ENCODE measurements at places on chromosomes 5 and 9.
A peak's percentile ranks its signal among the peaks of the same experiment; 100 is the strongest.

- peak; percentile 48 for DNase-seq
Measured at GRCh38 chr5:153147891-153148623, 342.4 kb upstream of the GRIA1 start.

DNA sequence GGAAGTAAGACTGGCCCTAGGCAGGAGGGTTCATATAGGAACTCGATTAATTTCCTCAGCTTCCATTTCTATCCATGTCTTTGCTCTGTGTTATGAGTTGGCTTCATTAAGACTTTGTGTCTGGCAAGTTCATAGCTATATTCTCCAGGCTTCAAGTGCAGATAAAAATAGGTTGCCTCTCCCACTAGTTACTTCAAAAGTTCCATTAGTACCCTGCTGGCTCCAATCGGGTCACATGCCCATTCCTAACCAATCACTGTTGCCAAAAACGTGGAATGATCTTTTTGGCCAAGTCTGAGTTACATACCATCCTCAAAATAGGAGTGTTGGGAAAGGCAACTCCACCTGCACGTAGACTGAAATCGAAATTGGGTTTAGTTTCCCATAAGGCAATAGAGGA lies 13.8 kb upstream of the SPATA31D1 start:
- DNase-seq: no peak

DNA sequence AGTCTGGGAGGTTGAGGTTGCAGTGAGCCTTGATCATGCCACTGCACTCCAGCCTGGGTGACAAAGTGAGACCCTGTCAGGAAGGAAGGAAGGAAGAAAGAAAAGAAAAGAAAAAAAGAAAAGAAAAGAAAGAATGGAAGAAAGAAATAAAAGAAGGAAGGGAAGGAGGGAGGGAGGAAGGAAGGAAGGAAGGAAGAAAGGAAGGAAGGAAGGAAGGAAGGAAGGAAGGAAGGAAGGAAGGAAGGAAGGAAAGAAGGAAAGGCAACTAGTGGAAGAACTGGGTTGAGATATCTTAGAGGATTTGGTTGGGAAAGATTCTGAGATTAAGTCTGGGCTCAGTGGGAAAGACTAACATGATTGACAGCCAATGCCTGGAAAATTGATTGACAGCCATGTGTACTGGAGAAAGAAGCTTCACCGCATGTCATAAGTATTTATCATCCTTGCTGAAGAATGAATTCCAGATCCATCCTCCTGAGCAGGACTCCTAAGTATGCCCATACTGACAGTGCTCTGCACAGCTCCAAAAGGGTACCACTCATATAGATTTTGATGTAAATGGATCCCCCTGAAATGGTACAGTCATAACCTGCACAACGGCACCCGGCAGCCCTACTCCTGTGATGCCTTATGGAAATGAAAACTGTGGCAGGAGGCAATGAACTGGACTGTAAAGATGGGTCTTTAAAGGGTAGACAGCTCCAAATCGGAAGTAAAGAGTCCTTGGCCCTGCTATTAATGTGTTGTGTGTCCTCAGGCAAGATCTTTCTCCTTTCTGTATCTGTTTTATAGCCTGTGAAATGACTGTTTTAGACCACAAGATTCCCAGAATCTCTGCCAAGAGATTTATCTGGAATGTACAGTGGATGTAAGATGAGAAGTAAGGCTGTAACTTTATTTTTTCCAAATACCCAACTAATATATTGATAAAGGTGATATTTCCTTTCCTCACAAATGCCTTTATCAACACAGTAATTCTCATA lies 16.9 kb upstream of the ADRA1B start:
- DNase-seq: no peak

- DNase-seq: no peak
Measured at GRCh38 chr9:81579381-81579780, 110.0 kb downstream of the TLE1 start.

DNA sequence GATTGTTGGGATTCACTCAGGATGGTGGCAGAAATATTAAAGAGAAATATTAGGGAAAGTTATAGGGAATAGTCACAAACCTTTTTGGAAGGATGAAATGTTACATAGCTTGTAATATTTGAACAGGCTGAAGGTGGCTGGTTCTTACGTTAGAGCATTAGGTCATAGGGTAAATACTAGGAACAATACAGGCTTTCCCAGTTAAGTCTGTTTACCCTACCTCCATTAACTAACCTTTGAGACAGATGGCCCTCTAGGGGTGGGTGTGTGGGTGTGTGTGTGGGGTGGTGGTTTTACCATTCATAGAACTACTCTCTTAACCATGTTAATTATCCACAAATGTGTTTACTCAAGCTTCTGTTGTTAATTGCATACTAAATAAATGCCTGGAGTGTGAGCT lies 94.3 kb upstream of the STK32A start:
- no peak for DNase-seq

DNA sequence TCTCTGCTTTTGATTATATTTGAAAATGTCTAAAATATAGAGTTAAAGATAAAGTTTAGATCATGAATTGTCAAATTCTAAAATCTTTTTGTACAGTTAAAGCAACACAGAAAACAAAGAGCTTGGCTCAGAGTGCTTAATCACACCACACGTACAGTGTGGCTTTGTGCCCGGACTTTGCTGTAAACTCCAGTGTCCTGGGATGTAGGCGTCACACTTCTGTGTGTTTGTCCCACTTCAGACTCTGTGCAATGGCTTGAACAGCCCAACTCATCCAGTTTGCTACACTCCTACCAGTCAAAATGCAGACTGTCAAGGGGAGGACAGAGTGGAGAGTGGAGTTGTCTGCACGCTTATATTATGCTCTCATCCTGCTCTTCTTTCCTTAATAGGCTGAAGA lies 45.3 kb downstream of the SMARCA2 start:
- DNase-seq: no peak

GRCh38 chr5:31029925-31030324 lies 163.6 kb upstream of the CDH6 start:
- DNase-seq: no peak

DNA sequence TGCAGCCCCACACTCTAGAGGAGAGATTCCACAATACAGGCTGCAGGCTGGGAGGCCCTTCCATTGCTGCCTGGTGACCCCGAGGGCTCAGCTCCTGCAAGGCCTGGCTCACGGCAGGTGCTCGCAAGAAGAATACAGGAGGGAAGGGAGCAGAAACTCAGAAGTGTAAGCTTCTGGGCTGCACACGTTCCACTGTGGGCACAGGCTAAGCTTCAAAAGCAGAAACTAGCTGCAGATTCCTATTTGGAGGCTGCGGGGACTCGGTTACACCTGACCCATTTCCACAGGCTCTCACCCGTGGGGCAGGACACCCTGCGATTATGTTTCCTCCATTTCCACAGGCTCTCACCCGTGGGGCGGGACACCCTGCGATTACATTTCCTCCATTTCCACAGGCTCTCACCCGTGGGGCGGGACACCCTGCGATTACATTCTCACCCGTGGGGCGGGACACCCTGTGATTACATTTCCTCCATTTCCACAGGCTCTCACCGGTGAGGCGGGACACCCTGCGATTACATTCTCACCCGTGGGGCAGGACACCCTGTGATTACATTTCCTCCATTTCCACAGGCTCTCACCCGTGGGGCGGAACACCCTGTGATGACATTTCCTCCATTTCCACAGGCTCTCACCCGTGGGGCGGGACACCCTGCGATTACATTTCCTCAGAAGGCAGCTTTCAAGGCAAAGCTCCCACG lies 10.3 kb downstream of the LPCAT1 start:
- DNase-seq: peak; percentile 1

- no peak for DNase-seq
Measured at GRCh38 chr5:59615272-59615671, 278.3 kb downstream of the PDE4D start.

- DNase-seq: no peak
Measured at GRCh38 chr9:83066771-83067170, 3.8 kb upstream of the RASEF start.

- DNase-seq: no peak
Measured at GRCh38 chr5:45110399-45110798, 301.7 kb downstream of the MRPS30 start.

GRCh38 chr9:93665128-93665636 lies 88.8 kb downstream of the PHF2 start:
- no peak for DNase-seq

- no peak for DNase-seq
Measured at GRCh38 chr5:140632366-140633020, 482 bp downstream of the CD14 start.

DNA sequence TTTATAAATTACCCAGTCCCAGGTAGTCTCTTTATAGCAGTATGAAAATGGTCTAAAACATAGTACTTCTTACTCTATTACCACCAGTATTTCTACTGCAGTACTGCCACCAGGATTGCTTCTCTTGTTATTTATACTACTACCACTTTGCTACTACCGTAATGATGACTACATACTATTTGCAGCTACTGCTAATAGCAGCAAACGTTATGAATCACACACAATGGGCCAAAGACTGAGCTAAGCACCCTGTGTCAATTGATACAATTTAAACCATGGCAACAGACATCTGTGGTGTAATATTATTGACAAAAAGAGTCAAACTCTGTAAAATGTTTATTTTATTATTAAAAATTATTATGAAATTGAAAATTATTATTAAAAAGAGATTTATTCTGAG lies 15.3 kb upstream of the KIF12 start:
- DNase-seq: no peak

- no peak for DNase-seq
Measured at GRCh38 chr5:124883681-124884080, 137.2 kb upstream of the ZNF608 start.

- DNase-seq: no peak
Measured at GRCh38 chr9:12843735-12844134, 68.9 kb downstream of the LURAP1L start.

DNA sequence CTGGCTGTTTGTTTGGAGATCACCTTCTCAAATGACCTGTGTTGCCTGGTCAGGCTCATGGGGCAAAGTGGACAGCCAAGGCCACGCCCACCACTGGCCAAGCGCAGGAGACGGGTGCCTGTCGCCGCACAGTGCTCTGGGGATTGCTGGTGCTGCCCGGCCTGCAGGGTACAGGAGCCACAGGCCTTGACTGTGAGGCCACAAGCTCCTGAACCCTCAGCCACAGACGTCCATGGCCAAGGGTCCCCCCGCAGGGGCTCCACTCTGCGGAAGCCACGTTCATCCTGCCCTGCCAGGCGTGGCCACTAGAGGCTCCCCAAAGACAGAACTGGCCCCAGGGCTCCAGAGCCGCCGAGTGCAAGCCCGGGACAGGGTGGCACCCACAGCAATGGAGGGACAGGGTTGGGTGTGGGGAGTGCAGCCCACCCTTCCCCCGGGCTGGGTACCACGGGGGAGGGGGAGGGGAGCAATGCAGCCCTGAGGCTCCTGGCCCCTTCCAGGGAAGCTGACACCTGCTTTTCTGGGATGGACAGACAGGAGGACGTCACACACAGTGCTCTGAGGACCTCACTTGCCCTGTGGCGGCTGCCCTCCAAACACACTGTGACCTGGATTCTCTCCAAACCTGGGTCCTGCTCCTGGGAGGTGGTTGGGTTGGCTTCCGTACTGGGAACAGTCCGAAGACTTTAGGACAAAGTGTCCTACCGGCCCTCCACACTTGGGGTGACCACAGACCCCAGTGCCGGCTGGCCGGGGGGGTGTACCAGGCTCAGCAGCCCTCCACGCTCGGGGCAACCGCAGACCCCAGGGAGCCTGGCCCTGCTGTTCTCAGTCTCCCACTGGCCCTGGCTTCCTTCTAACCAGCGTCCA lies 21.5 kb downstream of the TPPP start:
- DNase-seq: peak; percentile 88
